ENCODE measurements at places on chromosomes 1 and 21.

DNA sequence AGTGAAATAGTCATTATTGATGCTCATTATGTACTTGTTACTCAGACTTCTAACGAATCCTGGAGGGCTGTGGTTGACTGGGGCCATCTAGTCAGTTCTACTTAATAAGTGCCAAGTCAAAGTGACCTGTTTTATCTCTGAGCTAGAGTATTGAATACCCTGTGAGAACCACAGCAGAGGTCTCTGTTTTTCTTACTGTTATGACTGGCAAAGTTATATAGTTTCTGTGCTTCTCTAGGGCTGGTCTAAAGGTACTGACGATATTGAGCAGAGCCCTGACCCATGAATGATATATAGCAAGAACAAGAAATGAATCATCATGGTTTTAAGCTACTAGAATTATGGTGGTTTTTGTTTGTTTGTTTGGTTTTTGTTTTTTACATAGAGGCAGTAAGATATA lies 555.8 kb downstream of the PLA2G4A start:
- DNase-seq = no peak

DNA sequence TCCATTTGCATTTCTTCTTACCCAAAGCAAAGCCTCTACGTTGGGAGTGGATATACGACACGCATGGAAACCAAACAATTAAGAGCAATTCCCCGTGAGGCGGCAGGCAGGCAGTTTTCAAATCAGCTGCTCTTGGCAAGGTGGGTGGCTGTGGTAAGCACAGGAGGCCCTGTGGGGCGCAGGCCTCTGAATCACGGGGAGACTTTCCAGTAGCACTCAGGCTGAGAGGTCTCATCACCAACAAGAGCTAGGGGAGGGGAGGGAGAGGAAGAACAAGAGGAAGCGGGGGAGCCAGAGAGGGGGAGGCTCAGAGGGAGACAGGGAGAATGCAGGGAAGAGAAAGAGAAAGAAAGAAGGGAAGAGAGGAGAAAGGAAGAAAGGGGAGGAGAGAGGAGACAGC lies 56.4 kb downstream of the MT1HL1 start:
- no peak for DNase-seq

DNA sequence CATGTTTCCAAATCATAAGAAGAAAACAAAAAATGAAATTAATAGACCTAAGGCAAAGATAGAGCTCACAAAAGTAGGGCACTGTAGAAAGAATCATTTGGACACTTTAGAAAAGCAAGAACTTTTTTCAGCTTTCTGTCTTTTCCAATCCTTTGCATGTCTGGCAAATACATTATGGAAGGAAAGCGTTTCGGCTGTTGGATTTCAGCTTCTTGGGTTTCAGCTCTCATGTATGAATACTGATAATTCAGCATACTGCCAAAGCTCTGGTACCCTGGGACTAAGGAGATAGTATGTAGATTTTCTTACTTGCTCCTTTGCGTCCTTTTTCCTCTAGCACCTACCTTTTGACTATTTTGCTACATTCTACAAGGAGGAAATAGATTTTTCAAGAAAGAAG lies 375.9 kb downstream of the BRINP3 start:
- DNase-seq = no peak

GRCh38 chr1:93738926-93739325 lies 57.3 kb upstream of the BCAR3 start:
- no peak for DNase-seq

GRCh38 chr1:53557830-53558738 lies 98.9 kb downstream of the DMRTB1 start:
- no peak for DNase-seq

GRCh38 chr1:25442178-25442577 lies 11.5 kb downstream of the MACO1 start:
- DNase-seq = no peak

DNA sequence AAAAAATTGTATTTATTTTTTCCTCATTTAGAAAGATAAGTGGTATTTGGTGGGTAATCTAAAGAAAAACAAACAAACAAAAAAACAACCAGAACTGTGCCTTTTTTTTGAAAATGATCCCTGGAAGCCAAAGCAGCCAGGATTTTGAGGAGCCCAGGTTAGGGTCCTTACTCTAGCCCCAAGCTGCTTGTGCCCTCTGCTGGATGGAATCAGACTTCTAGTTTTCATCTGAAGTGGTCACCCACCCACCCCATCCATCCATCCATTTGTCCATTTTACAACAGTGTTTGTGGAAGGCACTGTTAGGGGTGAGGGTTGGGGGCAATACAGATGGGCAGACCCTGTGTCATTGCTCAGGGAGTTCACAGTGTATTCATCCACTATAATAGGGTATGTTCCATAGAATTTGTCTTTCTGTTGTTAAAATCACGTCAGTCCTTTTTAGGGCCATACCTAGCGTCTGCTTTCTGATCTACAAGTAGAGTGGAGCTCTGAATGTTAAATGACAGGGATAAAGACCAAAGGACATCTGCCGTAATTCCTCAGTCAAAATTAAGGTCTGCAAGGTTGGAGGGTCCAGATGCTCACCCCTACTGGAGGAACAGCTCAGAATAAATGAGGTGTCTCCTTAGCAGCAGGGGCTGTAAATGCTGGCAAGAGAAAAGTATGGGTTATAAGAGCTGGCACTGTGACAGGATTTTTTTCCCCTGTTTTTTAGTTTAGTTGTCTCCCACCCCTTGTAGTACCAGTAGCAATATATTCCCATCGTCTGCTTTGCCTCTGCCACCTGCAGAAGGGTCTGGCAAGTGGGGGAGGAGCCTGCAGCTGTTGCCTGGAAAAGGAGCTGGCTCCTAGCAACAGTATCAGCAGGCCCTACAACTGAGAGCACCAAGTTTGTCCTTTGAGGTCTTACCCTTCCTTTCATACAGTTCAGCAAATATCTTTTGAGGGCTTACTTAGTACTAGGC lies 3.2 kb downstream of the LRRC42 start:
- DNase-seq = no peak

GRCh38 chr1:84382127-84382526 lies 16.2 kb upstream of the DNASE2B start:
- DNase-seq = no peak

DNA sequence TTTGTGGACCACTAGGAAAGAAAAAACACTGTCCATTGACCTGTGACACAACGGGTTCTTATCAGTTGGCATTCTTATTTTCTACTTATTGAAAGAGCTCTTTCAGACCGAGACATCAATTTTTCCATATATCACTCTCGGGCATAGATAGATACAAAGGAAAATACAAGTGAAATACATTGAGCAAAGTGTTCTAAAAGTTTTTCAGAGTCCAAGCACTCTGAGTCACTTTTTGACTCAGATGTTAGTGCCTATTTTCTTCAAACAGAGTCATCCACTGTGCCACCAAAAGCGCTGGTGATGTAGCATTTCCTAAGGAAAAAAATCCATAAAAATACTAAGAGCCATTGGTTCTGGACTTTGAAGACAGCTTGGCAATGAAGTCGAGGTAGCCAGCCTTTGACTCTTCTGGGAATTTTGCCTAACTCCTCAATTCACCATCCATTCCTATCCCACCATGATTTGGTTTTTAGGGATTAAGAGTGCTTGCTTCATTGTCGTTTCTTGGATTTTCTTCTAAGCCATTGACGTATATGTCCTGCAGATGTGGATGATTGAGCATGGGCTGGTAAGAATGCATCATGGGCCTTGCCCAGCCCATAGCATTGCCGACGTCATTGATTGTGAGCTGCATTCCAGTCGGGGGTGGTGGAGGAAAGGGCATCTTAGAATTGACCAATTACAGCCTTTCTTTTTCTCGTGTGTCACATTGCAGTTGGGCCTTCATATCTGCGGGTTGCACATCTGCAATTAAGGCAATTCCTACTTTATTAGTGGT lies 10.6 kb downstream of the GALNT2 start:
- no peak for DNase-seq

GRCh38 chr1:207897188-207897587 lies 13.7 kb downstream of the CD34 start:
- no peak for DNase-seq

DNA sequence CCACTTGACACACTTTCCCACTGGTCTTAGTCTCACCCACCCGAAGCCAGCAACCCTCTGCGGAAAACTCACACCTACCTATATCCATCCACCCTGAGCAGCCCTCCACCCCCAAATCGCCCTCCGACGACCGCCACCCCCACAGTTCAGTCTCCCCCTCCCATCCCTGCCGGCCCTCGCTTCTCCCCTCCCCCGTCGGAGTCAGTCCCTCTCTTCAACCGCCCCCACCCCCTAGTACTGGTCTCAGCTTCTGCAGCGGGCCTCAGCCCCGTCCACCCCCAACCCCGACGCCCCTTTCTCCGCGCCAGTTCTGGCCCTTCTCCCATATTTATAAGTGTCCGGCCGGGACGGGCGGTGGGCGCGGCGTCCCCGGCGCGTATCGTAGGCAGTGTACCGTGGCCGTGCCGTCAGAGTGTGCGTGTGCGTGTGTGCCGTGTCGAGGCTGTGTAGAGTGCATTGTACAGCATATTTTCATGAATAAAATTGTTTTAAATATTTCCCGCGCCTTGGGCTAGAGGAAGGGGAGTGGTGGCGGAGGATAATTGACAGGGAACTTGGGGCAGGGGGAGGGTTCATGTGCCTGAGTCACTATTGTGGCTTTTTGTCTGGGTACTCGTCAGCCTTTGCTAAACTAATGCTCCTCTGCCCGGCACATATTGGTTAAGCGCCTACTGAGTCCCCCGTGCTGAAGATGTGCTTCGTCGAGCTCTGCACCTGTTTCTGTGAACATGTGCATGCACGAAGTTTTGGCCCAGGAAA lies 22.0 kb downstream of the FOXO6 start:
- no peak for DNase-seq

DNA sequence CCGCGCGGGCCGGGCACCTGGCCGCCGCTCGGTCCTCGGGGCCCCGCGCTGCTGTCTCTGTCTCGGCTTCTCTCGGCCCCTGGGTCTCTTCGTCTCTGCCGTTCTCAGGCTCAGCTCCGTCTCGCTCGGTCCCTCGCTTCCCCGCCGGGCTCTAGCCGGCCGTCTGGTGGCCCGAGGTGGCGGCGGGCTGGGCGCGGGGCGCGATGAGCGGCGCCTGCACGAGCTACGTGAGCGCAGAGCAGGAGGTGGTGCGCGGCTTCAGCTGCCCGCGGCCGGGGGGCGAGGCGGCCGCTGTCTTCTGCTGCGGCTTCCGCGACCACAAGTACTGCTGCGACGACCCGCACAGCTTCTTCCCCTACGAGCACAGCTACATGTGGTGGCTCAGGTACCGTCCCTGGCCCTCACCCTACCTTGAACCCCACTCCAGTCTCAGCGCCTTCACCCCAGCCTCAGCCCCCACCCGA lies 355 bp downstream of the SHISAL2A start:
- DNase-seq = no peak

DNA sequence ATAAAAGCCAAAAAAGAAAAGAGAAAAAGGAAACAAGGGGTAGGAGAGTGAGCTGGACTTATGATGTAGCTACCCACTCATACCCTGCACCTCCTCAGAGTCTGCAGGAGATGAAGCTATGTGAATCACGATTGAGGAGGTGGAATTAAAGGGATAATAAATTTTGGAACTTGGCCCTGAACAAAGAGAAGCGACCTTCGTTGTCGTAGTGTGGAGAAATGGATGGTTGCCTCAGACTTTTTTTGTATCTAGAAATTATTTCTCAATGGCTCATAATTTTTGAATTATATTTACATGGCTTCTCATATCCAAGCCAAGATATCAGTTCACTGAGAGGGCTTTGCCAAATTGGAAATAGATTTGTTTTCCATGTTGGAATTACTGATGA lies 37.8 kb upstream of the SIPA1L2 start:
- DNase-seq = no peak

- DNase-seq = no peak
Measured at GRCh38 chr1:110846861-110847260, 26.1 kb upstream of the CD53 start.

GRCh38 chr1:24459551-24460266 lies 42.9 kb upstream of the RCAN3 start:
- DNase-seq = no peak

GRCh38 chr1:12185918-12186678 lies 19.3 kb downstream of the TNFRSF1B start:
- DNase-seq = no peak

All from GM04504 (cell line).